Activated T-cell treated with anti-CD3 and anti-CD28 coated beads, Interleukin-2, amount 50 U/mL, for 72 hours (primary cell): ENCODE measurements at places on chromosomes 4 and X.

- no peak for DNase-seq
These were observed 34.5 kb downstream of the GALNTL6 start for GRCh38 chr4:171847751-171848150.

- DNase-seq = peak; percentile 15
These were observed 97.9 kb downstream of the ARHGEF9 start for GRCh38 chrX:63686878-63687714.

DNA sequence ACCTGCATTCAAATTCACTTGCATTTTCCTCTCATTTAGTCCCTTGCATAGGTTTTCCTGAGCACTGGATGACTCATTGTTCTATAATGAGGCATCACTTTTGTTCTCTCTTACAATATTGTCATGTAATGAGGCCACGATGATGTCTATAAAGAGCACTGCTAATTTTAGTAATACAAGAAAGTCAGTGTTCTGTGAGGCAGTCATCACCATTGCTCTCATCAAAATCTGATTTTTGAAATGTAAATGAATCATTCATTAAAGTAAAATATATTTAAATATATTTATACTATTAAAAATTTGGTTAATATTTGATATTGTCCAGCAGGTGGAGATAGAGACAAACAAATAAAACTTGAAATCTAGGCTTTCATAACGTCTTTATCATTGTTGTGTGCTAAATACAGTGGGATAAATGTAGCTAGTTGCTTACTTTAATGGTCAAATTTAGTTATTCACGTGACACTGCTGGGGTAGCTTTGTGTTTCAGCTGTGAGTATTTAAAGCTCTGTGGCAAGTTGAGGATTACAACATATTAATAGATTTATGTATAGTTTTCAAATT, 15.4 kb downstream of the HMGB2 start:
- no peak for DNase-seq

- DNase-seq = peak; percentile 29
These were observed 877 bp upstream of the SLC16A2 start for GRCh38 chrX:74420196-74421035.

DNA sequence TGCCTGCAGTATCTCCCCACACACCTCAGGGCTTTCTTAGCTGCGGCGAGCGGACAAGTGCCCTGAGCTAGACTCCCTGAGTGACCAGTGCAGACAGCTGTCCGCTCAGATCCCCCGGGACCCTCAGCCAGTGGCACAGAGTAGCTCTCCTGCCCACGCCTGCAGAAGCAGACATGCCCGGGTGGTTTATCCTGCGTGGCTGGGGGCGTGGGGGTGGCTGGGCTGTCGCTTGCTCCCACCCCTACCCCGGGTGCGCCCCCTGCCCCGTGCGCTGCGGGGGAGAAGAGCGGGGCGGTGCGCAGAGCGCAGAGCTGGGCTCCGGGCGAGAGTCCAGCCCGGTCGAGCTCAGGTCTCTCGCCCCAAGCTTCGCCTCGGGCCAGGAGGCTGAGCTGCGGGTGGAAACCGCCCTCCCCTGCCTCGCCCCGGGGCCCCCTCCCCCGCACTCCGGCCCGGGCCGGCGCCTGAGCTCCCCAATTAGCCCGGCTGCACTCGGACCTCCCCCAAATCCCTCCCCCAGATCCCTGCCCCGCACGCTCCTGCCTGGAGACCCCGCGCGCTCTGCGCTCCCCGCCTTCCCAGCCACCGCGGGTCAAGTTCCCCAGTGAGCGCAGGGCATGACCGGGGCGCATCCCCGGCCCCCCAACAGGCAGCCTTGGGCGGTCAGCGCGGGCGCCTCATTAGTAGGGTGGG, 11.7 kb upstream of the SHOX start:
- DNase-seq = no peak

DNA sequence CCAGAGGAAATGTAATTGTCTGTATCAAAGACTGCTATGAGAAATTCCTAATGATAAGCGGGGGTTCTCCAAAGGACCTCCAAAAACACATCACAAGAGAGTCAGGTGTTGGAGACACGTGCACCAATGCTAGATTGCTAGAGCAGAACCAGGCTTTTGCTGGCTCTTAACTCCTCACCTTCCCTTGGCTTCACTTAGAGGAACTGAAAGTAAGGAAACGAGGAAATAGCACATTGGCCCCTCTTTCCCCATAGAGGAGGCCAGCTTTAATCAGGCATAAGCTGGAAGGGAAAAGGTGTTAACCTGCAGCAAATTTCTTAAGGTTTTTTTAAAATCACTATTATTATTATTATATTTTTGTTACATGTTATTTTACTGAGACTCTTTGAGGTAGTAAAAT, 13.6 kb downstream of the OTC start:
- no peak for DNase-seq

DNA sequence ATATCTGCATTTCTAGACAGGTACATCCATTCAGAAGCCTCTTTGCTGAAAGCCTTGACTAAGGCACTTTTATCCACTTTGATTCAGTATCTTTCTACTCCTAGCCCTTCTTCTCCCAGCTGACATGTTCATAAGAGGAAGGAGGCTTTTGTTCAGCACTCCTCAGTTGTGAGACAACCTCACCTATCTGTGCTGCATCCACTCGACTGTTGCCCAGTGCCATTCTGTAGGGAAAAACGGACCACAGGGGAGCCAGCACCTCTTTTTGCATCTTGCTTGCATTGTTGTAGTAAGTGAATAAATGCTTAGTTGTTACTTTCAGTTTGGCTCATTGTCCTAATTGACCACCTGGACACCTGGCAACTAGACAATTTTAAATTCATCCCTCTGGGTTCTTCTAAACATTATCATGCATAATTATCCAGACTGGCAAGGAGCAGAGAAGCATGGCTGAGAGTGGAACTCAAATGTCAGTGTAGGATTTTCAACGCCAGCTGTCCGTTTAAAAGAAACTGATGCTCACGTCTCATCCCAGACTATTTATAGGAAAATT, 83.8 kb upstream of the BOD1L1 start:
- DNase-seq = no peak
